DMS79 (cell line): ENCODE measurements at places on chromosomes 1 and 21.

- no peak for DNase-seq
Measured at GRCh38 chr1:208990456-208990855, 593.1 kb upstream of the CAMK1G start.

DNA sequence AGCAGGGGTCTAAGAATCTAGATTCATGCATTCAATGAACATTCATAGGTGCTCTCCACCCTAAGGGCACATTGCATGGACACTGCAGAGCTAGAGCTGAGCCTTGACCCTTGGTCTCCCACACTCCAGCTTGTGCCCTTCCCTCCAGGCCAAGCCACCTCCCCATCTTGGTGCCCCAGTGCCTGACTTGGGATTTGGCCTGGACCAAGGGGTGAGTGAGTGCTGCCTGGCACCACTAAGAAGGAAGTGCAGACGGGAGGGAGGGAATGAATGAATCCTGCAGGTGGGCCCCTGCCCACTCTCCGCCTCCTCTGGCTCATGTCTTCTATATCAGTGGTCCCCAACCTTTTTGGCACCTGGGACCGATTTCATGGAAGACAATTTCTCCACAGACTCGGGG is 146.7 kb downstream of the TRABD2B start:
- DNase-seq: no peak

DNA sequence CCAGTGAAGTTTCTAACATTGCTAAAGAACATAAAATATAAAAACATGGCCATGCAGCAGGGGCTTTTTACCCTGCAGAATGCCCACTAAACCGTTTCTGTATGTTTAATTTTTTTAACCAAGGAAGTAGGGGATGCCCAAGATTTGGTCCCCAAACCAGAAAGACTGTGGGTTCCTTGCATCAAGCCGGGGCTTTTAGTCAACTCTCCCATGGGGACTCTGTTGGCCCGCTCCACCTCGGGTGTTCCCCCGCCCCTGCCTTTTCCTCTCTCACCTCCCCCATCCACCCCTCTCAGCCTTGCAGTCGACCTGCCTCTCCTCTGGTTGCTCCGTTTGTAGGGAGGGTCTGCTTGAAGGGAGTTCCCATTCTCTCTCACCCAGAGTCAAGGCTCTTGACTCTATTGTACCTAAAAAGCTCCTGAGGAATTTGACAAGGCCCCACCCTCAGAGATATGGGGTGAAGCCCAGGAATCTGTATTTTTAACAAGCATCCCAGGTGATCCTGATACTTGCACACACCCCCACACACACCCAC is 117.5 kb downstream of the TOMM20 start:
- DNase-seq: no peak

DNA sequence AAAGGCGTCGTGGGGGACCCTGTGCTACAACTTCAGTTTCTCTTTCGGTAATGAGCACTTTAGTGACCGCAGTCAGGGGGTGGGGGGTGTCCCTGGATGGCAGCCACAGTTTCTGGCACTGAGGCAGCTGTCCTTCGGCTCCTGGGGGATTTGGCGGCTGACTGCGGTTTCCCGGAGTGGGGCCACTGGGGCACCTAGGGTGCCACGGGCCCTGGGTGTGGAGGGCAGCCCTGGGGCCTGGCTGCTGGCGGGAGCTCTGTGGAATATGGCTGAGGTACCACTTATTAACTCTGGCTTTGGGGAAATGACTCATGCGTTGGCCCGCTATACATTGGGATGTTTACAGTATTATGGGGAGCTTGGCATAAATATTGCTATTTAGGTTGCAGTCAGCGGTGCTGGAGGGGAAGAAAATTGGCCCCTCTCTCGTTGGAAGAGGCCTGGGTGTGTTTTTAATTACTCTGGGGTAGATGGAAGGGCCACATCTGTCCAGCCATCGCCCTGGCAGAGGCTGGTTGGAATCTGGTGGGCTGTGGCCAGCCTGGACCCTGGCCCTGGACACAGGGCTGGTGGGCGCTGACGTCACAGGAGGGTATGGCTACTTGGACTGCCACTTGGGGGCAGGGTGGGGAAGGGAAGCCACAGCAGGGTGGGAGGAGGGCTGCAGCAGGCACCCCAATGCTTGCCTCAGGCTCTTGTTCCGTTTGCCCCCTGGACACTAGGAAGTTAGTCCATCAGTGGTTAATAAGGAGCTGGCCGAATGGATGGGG is 2.0 kb downstream of the EPHB2 start:
- peak; percentile 37 for DNase-seq

- DNase-seq: no peak
Measured at GRCh38 chr1:42931108-42931539, 27.5 kb downstream of the SLC2A1 start.

DNA sequence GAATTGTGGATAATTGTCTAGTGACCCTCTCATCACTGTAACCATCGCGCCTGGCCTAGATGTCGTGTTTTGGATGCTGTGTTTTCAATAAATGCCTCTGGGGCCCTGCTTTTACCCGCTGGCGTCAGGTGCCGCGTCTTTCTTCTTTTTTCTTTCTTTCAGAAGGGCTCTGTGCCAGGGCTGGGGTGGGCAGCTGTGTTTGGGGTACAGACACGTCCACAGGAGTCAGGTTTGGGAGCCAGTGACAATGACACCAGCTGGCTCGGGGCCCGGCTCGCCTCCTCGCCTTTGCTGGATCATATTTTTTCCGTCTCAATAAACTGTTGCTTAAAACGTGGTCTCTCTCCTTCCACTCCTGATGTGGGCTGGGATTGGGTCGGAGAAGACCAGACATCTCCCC is 16.1 kb downstream of the TMEM201 start:
- no peak for DNase-seq
